ENCODE measurements at places on chromosomes 3 and 15. TPM values are rescaled to one million over a fixed set of nuclear protein-coding genes. Genes with fewer than 3 reads are reported as not detected.

DNA sequence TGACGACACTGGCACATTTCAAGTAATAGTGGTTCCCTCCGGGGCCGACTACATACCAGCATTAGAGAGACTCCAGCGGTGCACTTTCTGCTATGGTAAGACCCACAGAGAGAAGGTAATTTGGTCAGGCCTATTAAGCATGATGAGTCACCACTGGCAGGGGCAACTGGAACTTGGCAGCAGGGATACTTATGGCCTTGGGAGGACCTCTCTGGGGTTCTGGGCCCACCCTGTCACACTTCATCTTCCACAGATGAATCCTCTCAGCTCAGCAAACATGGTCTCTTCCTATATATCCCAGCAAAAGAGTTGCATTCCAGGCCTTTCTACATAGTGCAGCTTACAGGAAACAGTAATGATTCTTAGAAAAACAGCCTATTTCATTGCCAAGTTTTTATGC is 88.0 kb downstream of the PIK3R4 start:
- no peak for DNase-seq

DNA sequence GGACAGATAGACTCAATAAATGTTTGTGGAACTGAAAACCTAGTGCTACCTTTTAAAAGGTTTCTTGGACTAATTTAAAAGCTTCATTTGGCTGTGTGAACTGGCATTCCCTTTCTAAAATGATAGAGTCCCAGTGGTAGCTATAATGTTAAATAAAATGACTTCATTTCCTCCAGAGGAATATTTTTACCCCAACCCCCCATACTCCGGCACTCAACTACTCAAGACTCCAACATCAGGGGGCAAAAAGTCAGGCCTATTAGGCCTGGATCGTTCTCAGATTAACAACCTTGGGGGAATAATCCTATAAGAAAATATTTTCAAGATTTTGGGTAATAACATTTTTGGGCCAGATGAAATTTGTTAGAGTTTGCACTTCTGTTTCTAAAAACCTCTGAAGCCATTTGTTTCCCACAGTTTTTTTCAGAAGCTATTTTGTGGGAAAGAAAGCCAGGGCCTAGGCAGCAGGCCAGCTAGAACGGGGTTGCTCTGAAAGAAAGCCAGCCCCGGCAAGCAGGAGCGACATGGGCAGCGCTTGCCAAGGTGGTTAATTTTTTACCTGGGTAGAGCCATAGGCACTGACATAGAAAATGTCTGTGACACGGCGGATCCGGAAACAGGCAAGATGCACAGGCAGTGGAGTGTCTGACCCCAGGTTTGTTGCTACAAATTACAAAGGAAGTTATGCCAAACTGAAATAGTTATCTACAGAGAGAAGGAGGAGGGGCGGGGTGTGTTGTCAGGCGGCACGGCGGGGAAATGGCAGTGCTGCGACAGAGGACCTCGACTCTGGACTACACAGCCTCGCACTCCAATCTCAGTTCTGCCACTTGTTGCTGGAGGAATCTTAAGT is 84.6 kb downstream of the MAGI1 start:
- no peak for DNase-seq

The EBLN2 gene
- 1.9 TPM for polyA plus RNA-seq

The HESX1 gene
- polyA plus RNA-seq, result 7.1 TPM

Data from H1 (cell line).